Spleen (tissue), 13 donors: ENCODE measurements at places on chromosomes 7 and 10. TPM values are rescaled to one million over a fixed set of nuclear protein-coding genes. Genes with fewer than 3 reads are reported as not detected.

GRCh38 chr10:112370424-112370819, 3.5 kb upstream of the ACSL5 start:
- DNase-seq, result peak; percentile 75

GRCh38 chr7:66050990-66051448, 24.6 kb upstream of the ASL start:
- no peak for DNase-seq

DNA sequence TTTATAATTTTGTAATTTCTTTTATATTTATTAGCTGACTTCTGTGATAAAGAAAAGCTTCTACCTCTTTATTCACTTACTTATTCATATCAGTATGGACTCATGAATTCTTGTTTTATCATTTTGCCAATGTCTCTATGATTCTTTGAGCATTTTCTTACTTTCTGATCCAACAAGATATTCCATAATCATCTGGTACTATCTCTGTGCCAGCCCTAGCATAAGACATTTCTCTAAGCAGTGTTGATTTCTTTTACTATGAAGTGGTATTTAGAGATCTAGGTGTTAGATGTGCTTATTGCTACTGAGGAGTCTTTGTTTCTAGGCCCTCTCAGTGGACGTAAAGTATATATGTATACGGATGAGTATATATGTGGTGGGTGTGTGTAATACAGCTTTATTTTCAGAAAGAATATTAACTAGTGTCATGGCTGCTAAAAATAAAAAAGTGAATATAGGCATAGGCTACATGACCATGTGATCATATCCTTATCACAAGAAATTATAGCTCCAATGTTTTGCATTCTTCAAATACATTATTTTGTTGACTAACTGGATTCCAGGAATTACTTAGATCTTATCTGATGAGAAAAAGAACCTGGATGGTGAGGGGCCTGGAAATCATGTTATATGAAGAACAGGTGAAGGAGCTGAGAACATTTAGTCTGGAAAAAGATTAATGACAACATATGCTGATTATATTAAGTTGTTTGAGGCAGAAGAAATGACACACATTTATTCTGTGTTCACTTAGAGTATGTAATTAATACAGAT, 13.1 kb downstream of the PHTF2 start:
- DNase-seq, result no peak

DNA sequence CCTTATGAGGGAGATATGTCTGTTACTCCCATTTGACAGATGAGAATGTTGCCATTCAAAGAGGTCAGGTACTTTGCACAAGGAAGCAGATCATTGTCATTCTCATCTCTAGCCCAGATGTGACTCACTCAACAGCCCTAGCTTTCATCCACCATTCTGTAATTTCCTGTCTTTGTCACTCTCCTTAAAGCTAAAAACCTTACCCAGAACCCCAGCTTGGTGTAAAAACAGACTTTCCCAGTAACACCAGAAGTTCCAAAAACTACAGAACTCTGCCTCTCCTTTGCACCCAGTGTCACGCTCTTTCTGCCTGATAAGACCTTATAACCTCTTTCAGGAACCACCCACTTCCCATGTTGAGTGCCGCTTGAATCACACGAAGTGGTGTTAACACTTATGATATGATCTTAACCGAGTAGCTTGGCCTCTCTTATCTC, 89.1 kb upstream of the SP4 start:
- DNase-seq, result no peak

- DNase-seq, result no peak
These were observed 66.3 kb downstream of the CYTH3 start for GRCh38 chr7:6205971-6206660.

DNA sequence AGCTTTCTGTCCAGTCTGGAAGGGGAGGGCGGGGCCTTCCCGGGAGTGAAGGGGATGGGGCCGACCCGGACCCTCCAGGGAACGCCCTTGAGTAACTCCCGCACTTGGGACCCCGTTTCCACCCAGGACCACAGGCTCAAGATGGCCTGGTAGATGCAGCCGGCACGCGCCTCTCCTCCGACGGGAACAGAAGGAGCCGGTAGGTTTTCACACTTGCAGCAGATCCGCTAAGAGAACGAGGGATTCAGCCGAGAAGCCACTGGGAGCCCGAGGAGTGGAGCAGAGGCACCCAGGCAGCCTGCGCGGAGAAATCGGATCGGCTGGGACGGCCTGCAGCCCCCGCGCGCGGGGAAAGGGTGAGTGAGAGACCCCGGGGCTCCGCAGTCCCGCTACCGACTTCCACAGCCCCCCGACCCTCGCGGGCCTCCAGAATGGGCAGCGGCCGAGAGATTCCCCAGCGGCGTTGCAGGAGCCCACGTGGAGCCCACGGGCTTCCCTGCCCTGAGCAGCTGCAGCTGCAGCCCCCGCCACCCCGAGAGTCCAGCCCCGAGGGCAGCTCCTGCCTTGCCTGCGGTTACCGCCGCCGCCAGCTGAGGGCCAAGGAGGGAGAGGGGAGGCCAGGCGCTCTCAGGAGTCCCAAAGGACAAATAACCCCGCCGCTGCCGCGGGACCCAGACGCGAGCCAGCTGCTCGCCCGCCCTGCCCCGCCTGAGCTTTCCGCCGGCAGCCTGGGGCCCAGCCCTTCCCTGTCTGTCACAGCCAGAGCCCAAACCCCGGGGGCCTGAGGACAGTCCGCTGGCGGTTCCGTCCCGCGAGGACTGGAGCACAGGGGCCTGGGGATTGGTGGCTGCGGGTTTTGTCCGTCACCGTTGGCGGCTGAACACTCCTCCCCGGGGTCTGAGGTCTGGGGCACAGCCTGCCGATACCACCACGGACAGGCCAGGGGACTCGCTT, 21.8 kb downstream of the IFT22 start:
- DNase-seq, result no peak

DNA sequence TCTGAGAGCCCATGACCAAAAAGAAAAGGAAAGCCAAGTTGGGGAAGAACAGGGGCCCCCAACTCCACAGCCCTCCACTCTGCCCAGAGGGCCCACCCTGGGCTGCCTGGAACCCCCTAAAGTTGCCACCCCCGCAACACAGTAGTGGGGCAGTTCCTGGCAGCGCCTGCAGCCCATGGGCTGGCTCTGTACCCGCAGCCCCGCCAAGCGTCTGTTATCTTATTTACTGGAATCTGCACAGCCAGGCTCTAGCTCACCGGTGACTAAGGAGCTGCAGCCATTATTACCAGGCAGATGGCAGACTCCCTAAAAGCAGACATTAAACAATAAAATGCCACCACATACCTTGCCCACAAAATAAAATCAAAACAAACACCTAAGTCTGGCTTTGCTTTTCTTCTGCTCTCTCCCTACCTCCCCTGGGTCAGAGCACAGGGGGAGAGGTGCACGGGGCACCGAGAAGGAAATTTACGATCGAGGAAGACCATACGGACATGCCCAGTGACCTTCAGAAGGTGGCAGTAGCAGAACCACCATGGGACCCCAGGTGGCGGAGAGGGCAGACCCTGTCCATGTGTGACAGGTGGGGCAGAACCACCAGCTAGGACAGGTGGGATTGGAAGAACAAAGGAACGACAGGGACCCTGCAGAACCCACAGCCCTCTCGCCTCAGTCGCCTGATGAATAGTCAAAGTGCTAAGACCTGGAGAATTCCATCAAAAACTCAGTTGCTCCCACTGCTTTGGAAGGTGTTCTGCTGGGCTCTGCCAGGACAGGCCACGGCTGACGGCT, 66.3 kb downstream of the PRKAG2 start:
- peak; percentile 38 for DNase-seq

ENKUR gene
- total RNA-seq, result not detected

DNA sequence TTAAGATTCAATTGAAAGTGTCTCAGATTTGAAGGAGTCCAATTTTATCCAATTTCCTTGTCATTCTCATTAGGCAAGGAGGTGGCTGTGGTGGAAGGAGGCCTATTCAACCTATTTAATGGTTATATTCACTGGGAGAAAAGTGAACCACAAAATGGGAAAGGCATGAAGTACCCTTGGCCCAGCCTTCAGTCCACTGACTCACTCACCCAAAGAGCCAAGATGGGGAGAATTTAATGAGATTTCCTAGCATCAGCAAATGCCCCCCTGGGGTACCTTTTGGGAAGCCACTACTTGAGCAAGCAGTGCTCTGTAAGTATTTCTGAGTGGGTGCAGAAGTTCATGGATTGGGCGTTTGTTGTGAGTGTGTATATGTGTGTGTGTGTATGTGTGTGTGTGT, 144.1 kb downstream of the NRP1 start:
- no peak for DNase-seq

FGF8 gene
- not detected for total RNA-seq

PPP1R17 gene
- total RNA-seq, result not detected

- DNase-seq, result no peak
These were observed 109.9 kb downstream of the ZMIZ1 start for GRCh38 chr10:79178614-79179163.

DNA sequence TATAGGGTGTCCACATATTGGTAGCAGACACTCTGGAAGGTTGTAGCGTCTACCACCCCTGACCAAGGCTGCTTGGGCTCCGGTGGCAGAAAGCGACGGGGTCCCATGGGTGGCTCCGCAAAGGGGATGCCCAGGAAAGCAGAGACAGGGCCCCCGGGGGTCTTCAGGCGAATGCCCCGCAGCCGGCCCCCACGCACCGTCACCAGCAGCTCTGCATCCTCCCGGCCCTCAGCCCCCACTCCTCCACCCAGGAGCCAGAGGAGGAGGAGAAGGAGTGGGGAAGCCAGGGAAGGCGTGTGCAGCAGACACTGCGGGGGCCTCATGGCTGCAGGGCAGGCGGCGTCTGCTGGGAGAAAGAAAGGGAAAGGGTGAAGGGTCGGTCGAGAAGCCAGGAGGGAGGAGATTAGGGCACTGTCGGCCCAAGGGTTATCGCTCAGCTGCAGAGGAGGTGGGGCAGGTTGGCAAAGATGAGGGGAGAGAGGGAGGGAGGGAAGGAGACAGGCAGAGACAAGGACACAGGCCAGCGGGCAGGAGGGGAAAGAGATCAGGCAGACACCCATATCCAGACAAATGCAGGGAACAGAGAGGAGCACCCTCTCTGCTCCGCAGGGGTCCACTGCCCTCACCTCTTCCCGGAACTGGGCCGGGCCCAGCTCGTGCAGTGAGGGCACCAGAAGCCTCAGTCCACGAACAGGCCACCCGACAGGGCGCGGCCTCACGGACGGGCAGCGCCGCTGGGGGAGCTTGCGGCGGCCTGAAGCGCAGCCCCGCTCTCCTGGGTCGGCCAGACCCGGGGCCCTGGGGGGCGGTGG, 1.6 kb downstream of the ACHE start:
- peak; percentile 75 for DNase-seq

DNA sequence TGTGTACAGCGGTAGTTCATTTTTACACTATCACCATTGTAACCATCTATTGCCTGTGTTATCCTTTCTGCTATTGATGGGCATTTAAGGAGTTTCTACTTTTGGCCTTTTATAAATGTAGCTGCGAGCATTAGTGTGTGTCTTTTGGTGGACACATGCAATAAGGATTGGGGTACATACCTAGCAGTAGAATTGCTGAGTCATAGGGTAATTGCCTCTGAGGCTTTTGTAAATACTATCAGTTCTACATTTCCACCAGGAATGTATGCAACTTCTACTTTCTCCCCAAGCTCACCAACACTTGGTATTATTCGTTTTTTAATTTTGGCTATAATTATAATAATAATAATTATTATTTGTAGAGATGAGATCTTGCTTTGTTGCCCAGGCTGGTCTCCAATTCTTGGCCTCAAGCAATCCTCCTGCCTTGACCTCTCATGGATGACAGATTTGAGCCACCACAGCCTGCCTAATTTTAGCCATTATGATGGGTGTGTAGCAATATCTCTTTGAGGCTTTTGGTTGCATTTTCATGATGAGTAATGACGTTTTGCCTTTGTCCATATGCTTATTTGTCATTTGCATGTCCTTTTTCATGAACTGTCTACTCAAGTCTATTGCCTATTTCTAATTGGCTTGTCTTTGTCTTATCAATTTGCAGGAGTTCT, 277.0 kb downstream of the ACTR3B start:
- no peak for DNase-seq

TYW1B gene
- 4.2 TPM for total RNA-seq

GRCh38 chr7:143906151-143906550, 4.2 kb upstream of the TCAF1 start:
- no peak for DNase-seq

MBL2 gene
- total RNA-seq, result 0.10 TPM

DNA sequence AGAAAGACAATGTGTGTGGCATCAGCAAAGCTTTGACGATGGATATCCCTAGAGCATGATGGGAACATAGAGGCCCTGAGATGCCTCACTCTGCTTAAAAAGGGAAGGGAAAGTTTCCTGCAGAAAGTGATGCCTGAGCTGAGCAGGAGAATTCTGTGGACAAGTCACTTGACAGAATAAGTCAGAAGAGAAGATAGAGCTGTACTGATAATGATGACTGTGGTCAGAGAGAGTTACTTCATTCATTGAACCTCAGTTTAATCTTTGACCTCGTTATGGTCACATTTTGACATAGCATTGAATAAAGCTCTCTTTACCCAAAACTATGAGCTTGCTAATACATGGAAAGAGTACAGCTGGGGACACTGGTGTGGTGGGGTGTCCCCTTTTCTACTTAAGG, 7.6 kb downstream of the CUBN start:
- no peak for DNase-seq

LIPF gene
- total RNA-seq, result not detected

- DNase-seq, result no peak
These were observed 453.4 kb upstream of the PODXL start for GRCh38 chr7:132009778-132010177.

GRCh38 chr10:83333566-83333965, 805.7 kb upstream of the GHITM start:
- DNase-seq, result no peak

- DNase-seq, result no peak
These were observed 197.9 kb downstream of the HDAC9 start for GRCh38 chr7:18693406-18693805.

DNA sequence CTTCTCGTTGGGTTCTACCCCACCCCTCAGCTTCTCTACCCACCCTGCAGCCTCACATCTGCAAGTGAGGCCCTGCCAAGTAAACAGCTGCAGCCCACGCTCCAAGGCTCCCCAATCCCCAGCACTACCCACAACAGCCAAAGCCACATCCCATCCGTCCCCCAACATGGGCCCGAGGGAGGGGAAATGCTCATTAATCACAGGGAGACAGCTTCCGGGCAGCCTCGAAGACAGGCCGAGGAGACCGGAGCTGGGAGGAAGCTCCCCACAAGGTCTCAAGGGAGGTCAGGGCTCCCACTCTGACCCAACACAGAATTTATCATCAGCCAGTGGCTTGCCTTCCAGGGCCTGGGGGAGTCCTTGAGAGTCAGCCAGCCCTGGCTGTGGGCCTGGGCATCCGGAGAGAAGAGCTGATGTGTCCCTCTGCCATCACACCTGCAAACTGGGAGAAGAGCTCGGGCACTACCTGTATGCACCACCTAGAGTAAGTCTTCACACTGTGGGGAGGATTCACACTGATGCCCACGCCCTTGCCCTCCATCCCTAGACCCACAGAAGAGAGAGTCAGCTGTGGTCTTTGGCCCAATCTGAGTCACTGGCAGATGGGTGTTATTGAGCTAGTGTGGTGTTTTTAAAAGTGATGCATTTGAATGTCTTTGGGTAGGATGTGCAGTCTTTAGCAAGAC, 115.5 kb upstream of the ZMIZ1 start:
- DNase-seq, result no peak

- no peak for DNase-seq
These were observed 92.1 kb downstream of the CABCOCO1 start for GRCh38 chr10:61754587-61755550.

PVRIG gene
- total RNA-seq, result 36.3 TPM
